ENCODE measurements at places on chromosomes 12 and 14.

GRCh38 chr12:54384591-54385041 lies at the start of gene ZNF385A:
TSS of gene ZNF385A (minus strand) at chr12:54384733. CDS start at chr12:54384514, 219 bp downstream.
- DNase-seq, result peak; percentile 9

GRCh38 chr14:77306416-77306815 lies 14.3 kb downstream of the POMT2 start:
- peak; percentile 53 for DNase-seq

GRCh38 chr14:53871951-53872350 lies 84.7 kb downstream of the BMP4 start:
- no peak for DNase-seq

DNA sequence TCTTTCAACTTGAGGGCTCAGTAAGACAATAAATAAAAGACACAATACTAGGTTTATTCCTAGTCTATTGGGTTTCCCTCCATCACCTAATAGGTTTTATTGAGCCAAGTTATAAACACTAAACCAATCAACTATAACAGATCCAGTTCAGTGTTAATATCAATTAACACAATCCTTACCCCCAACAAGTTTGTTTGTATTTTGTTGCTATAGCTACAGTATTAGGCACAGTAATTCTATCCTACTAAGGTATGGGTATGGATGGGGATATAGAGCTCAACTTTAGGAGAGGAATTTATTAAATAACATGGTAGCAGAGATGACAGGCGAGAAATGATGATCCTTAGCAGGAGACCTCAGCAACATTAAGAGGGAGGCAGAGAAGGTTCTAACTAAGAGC lies 13.3 kb downstream of the PPP4R3A start:
- DNase-seq, result no peak

DNA sequence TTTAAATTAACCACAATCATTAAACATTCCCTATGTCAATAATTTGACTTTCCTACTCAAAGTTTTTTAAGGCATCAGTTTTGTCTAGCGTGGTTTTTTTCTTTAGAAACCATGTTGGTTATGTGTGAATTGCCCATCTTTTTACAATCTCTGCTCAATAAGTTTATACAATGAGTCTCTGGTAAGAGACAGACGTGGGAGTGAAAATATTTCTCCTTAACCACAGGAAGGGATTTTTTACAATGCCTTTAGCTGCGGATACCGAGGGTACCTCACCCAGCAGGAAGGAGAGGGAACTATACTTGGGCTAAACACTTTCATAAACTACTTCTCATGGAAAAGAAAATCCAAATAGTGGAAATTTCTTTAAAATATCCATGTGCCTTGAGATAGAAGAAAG lies 191.4 kb upstream of the BCL2L14 start:
- no peak for DNase-seq

DNA sequence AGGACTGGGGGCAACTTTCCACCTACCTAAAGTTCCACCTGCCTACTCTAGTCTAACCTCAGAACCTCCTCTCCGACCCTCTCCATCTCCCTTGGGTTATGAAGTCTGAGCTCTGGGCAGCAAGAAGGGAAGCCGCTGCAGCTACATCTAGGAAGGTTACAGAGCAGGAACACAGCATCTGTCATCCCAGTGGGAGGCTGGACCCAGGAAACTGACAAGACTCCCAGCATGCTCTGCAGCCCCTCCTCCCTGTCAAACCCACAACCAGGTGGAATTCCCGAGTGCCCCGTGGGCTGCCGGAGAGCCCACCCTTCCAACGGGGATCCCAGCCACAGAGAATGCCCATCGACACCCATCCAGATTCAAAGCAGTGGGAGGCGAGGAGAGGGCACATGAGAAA lies 2.1 kb downstream of the TESC start:
- DNase-seq, result peak; percentile 34

GRCh38 chr14:23299211-23299957 lies 3.3 kb downstream of the PPP1R3E start:
- DNase-seq, result peak; percentile 63

Measured in NCI-H1694 treated with DMSO at 0.1 percent for 48 hours (cell line).